Stimulated activated CD4-positive, alpha-beta T cell treated with anti-CD3 and anti-CD28 coated beads, Interleukin-2, amount 100 ng/mL, for 24 hours (primary cell): ENCODE measurements at places on chromosomes 12 and 14.
A peak's percentile ranks its signal among the peaks of the same experiment; 100 is the strongest.

DNA sequence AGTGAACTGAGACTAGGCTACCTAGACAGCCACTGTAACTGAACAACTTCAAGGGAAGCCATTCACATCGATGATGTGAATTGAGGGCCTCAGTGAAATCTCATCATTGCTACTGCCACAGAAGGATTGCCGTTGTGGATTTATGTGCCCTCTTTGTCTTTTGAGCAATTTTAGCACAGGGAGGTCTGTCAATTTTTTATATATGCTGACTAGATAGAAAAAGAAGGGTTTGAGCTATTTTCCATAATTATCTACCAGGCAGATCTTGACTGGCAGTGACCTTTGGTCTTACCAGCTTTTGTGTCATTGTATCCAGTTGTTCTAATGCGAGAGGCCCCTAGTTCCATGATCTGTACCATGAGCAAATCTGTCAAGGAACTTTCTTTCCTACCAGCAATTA lies 179.4 kb downstream of the ERC1 start:
- no peak for DNase-seq

- no peak for DNase-seq
These were observed 194.2 kb upstream of the ABCD2 start for GRCh38 chr12:39813776-39814175.

GRCh38 chr12:14984036-14984435 lies 11.2 kb downstream of the PDE6H start:
- DNase-seq: no peak

DNA sequence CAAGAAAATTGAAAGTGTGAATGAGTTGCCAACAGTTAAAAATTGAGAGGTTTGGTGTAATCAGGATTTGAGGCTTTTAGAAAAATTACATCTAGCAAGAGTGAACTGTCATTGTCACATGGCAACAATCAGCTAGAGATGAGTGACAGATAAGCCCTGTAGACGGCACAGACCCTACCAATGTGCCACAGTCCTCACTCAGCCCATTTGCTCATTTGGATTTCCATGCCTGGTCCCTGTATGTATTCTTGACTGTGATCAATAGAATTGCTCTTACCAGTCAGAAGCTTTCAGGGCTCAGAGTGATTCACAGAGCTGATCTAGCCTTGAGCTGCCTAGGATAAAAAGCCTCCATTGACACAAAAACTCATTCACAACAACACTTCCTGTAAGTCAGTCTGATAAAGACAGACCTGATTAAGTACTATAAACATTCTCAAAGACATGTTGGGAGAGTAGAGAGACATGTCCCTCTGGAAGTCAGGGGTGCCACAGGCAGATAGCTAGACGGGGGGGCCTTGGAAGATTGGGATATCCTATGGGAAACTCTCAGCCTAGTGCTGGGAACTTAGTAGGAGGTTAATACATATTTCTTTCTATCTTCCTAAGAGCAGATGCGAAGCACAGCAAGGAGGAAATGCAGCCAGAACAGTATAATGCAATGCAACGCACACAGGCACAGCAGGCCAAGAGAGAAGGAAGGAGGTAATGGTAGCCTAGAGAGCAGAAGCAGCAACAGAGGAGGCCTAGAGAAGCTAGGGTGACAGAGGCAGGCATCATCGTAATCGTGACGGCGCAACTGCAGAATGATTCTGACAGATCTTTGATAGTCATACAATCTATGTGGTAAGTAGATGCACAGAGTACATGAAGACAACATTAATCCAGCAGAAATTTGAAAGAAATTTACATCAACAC lies 2.0 kb upstream of the PELI2 start:
- DNase-seq: no peak

DNA sequence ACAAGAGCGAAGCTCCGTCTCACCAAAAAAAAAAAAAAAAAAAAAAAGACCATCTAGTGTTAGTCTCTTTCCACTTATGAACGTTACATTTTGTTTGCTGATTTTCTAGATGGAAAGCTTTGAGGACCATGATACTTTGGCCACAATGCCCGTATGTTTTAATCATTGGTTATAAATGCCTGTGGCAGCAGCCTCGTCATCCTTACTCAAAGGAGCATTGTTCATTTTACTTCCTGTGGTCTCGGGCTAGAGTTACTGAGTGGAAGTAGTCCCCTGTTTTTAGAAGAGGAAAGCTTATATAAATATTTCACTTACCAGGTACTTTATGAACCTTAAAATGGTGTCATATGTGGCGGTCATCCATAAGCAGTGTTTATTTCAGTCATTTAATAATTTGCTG lies 359.9 kb downstream of the AEBP2 start:
- DNase-seq: no peak

GRCh38 chr12:47270782-47271664 lies 191.3 kb upstream of the AMIGO2 start:
- DNase-seq: peak; percentile 30

GRCh38 chr12:99271071-99271470 lies 376.5 kb upstream of the GARIN6 start:
- no peak for DNase-seq

GRCh38 chr14:36901861-36902260 lies 240.2 kb downstream of the PAX9 start:
- no peak for DNase-seq

DNA sequence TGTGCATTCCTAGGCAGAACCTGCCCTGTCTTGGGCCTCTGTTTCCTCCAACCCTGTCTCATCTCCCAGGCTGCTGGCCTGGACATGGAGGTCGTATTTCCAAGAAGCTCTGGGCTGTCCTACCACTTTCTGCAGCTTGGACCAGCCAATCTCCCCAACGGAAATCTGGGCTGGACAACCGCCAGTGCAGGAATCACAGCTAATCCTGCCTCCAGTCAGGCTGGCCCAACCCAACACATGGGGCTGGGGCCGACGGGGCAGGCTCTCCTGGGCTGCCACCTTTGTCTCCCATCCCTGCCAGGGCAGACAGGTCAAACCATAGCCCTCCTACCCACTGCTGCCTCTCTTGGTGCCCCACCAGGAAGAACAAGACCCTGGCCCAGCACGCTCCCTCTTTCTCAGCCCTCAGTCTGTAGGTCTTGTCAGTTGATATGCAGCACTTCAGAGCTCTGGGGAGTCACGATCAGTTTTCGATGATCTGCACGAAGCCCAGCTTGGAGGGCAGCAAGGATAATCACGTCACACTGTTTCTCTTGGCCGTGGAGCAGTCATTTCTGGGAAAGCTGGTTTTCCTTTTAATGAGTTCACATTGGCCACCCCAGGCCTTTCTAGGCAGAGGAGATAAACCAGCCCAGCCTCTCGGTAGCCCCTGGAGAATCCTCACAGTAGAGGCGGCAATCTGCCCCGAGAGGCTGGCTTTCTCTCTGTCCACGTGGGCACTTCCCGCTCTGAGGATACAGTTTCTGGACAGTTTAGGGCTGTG lies 195.2 kb upstream of the PRMT8 start:
- no peak for DNase-seq

GRCh38 chr14:52950898-52951680 lies at the start of gene FERMT2:
Gene FERMT2, minus strand, starts transcription at chr14:52951050. Its CDS starts 482 bp downstream, at chr14:52950568.
- peak; percentile 27 for DNase-seq

DNA sequence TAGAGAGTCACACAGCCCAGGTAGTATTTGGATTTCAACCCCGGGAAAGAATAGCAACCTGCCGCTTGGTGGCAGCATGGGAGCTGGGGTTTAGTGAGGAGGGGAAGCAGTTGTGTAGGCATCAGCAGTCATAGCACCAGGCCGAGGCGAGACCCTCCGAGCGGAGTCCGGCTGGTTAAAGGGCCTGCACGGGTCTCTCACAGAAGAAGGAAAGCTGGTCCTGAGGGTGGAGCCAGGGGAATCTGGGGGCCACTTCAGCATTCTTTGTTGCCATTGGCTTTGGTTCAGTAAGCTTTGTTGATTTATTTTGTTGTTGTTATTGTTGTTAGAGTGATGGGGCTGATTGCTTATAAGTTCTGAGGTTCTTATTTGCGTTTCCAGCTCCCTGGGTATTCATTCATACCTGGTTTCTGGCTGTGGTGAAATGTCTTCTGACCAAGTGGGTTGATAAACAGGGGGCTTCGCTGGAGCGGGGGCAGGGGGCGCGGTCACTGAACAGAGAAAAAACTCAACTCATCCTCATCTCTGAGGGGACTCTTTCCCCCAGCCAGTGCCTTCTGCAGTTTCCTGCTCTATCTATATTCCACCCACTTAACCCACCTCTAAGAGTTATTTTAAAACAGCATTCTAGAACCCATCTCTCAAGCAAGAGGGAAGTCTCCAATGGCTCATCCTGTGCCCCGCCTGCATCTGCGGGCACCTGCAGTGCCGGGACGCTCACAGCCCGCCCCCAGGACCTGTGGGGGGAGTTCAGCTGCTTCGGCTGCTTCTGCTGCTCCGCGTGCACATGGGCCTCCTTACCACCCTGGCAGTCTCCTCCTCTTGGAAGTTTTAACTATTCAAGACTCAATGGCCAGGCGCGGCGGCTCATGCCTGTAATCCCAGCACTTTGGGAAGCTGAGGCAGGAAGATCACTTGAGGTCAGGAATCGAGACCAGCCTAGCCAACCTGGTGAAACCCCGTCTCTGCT lies 11.6 kb downstream of the CKB start:
- DNase-seq: no peak

GRCh38 chr14:104370256-104370870 lies 209.2 kb upstream of the C14orf180 start:
- no peak for DNase-seq

- peak; percentile 50 for DNase-seq
These were observed 35.5 kb upstream of the TSPAN9 start for GRCh38 chr12:3041558-3042164.

DNA sequence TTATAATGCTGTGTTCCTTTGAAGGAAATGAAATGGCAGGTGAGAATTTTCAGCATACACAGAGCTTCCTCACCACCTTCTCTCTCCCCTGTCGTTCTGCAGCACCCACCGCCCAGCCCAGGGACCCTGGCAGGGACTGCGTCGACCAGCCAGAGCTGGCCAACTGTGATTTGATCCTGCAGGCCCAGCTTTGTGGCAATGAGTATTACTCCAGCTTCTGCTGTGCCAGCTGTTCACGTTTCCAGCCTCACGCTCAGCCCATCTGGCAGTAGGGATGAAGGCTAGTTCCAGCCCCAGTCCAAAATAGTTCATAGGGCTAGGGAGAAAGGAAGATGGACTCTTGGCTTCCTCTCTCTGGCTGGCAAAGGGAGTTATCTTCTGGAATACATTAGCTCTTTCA lies 35.1 kb downstream of the PAPLN start:
- no peak for DNase-seq

- peak; percentile 62 for DNase-seq
These were observed 89.4 kb downstream of the GALNT8 start for GRCh38 chr12:4809449-4810218.

DNA sequence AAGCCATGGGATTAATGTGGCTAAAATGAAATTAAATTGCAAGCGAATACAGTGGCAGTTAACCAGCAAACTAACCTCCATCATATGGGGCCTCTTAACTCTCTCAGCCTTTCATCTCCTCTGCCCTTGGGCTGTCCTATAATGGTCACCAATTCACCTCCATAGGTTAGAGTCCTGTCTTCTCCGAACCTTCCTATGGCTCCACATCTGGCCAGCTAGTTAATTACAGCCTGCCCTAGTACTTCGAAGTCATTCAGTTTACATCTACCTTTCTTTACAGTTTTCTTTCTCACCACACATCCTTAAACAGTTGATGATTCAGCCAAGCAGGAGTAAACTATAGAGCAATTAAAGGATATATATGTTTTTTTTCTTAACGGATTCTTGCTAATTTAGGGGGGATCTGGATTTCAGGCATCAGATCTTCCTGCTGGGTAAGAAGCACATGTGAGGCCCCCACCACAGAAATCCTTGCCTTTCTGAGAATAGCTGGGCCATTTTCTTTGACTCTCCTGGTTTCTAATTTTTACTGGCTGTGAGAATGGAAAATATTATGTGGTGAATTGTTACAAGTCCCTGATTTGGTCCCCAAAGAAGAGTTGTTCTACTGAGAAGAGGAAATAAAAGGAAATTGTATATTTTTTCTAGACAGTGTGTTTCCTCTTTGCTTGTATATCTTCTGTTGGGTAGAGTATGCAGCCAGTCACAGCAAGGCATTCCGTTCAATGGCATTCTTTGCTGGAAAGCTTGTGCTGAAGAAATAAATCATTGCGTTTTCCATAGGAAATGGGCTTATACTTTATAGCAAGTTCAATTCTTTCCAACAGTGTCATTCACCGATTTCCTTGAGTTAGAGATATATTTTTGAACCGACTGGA lies 16.7 kb downstream of the HMGA2 start:
- no peak for DNase-seq

GRCh38 chr12:1117371-1117770 lies 126.3 kb downstream of the ERC1 start:
- no peak for DNase-seq

DNA sequence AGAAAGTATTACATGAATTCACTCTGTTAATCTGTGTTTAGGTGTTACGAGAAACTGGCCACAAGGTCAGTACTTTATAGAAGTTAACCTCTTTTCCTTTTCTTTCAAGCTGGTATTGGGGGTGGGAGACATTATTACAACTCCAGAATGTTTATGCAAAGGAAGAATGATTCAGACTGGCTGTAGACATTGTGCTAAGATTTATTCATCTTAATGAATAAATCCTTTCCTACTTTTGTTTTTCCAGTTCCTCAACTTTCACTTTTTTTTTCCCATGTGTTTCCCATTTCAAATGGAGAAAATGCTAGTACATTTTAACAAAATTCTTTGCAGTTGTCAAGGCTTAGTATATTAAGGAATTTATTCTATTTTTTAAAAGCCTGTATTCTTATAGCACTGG lies 1.3 kb downstream of the OTOGL start:
- DNase-seq: no peak

DNA sequence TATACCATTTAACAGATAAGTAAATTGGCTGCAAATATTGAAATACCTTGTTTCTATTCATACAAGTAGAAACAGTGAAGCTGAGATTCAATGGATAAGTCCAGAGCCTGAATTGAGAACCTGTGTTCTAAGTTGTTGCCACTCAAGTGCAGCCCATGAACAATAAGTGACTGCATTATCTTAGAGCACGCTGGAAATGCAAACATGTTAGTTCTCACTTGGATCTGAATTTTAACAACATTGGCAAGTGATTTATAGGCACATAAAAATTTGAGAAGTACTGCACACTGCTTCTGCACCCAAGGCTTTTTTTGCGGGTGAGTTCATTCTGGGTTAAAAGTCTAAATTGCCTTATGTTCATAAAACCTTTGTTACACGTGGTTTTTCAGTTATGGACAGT lies 484.3 kb downstream of the NAV3 start:
- no peak for DNase-seq

DNA sequence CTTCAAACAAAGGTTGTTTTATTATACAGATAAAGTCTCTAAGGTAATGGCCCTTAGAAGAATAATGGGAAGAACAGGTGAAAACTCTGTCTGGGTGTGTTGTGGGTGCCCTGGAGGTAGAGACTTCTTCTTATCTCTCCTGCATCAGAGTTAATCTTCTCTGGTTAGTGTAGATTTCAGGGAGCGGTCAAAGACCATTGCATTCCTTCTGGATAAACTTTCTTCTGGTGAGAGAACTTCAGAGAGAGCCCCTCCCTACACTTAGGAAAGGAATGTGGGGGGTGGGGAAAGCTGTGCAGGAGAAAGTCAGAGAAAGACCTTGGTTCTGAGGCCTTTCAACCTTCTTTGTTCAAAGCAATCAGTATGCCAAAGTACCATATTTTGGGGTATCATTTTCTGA lies 658.5 kb downstream of the DIO2 start:
- no peak for DNase-seq
